Activated CD4-positive, alpha-beta T cell treated with anti-CD3 and anti-CD28 coated beads for 36 hours (primary cell): ENCODE measurements at places on chromosomes 6 and 20. TPM values are rescaled to one million over a fixed set of nuclear protein-coding genes. Genes with fewer than 3 reads are reported as not detected.

DNA sequence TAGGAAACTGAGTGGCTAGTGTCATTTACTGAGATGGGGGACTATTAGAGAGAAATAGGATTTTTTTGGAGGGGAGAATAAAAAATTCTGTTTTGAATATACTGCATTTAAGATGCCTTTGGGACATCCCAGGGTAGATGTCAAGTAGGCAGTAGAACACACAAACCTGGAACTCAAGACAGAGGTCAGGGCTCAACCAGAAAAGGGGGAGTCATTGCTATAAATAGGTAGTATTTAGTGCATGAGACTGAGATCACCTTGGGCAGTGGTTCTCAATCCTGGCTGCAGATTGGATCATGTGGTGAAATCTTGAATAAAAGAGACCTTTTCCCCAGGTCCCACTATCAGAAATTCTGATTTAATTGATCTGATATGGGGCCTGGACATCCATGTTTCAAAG is 110.5 kb upstream of the SUPT3H start:
- peaks cover 54% of the 10 kb centered on the region for H3K4me1 ChIP-seq
- H3K36me3 ChIP-seq, result peaks cover 23% of the 10 kb centered on the region
- DNase-seq, result no peak
- no peak overlapping the region for H3K27ac ChIP-seq

- no peak overlapping the region for H3K27ac ChIP-seq
- H3K4me1 ChIP-seq, result no peaks in the 10 kb centered on the region
- no peak overlapping the region for H3K4me3 ChIP-seq
- DNase-seq, result no peak
- no peaks in the 10 kb centered on the region for H3K27me3 ChIP-seq
Observed at GRCh38 chr6:74755196-74755595, 450.7 kb downstream of the COL12A1 start.

SLC32A1 gene
- total RNA-seq, result not detected

- no peaks in the 10 kb centered on the region for H3K36me3 ChIP-seq
- no peak overlapping the region for H3K27ac ChIP-seq
- peaks cover 33% of the 10 kb centered on the region for H3K27me3 ChIP-seq
- H3K4me1 ChIP-seq, result peaks cover 3% of the 10 kb centered on the region
- peak; percentile 51 for DNase-seq
- peak overlapping the region; percentile 55 for H3K4me3 ChIP-seq
Observed at GRCh38 chr20:19757487-19758132, 448 bp upstream of the RIN2 start.

- no peaks in the 10 kb centered on the region for H3K36me3 ChIP-seq
- peaks cover 10% of the 10 kb centered on the region for H3K4me1 ChIP-seq
- DNase-seq, result no peak
- H3K27ac ChIP-seq, result no peak overlapping the region
Observed at GRCh38 chr6:14306151-14306906, 188.8 kb downstream of the CD83 start.

HACE1 gene
- 15.7 TPM for total RNA-seq

GRCh38 chr20:38514185-38514584 is 41.5 kb downstream of the RALGAPB start:
- peaks cover 39% of the 10 kb centered on the region for H3K36me3 ChIP-seq
- H3K27ac ChIP-seq, result no peak overlapping the region
- no peak overlapping the region for H3K4me3 ChIP-seq
- no peaks in the 10 kb centered on the region for H3K27me3 ChIP-seq

DNA sequence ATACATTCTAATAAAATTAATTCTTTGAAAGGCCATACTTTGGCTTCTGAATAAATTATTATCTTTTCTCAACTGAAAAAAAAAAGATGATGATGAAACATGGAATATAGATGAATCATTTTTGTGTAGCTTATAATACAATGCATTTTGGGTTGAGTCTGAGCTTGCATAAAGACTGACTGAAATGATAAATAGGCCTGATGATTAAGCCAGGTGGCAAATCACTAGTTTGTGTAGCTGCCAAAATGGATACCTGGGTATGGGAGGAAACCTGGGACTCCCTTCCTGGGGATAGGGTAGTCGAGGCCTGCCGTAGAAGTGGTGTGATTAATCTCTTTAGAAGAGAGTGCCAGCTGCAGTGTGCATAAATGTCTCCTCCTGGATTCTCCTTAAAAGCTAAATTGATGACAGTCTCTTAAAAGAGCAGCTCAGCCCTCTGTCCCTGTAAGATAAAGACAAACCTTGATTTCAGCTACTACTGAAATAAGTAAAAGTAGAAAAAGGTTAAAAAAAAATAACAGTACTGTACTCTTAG is 275.1 kb downstream of the GRIK2 start:
- no peak for DNase-seq
- no peaks in the 10 kb centered on the region for H3K27me3 ChIP-seq
- no peak overlapping the region for H3K4me3 ChIP-seq
- no peaks in the 10 kb centered on the region for H3K36me3 ChIP-seq
- H3K4me1 ChIP-seq, result no peaks in the 10 kb centered on the region

- no peaks in the 10 kb centered on the region for H3K27me3 ChIP-seq
- H3K4me3 ChIP-seq, result no peak overlapping the region
- H3K36me3 ChIP-seq, result peaks cover 7% of the 10 kb centered on the region
Observed at GRCh38 chr6:111183702-111184517, 96.6 kb downstream of the SLC16A10 start.

GRCh38 chr6:4088704-4089103 is 9.8 kb upstream of the FAM217A start:
- no peaks in the 10 kb centered on the region for H3K4me1 ChIP-seq
- H3K36me3 ChIP-seq, result no peaks in the 10 kb centered on the region
- no peak overlapping the region for H3K27ac ChIP-seq
- no peak for DNase-seq
- no peaks in the 10 kb centered on the region for H3K27me3 ChIP-seq

CD40 gene
- 5.1 TPM for total RNA-seq

GRCh38 chr6:144344646-144345045 is 59.5 kb downstream of the UTRN start:
- peaks cover 11% of the 10 kb centered on the region for H3K36me3 ChIP-seq
- peak; percentile 66 for DNase-seq
- no peaks in the 10 kb centered on the region for H3K27me3 ChIP-seq
- peaks cover 73% of the 10 kb centered on the region for H3K4me1 ChIP-seq

LST1 gene
- 9.1 TPM for total RNA-seq

DNA sequence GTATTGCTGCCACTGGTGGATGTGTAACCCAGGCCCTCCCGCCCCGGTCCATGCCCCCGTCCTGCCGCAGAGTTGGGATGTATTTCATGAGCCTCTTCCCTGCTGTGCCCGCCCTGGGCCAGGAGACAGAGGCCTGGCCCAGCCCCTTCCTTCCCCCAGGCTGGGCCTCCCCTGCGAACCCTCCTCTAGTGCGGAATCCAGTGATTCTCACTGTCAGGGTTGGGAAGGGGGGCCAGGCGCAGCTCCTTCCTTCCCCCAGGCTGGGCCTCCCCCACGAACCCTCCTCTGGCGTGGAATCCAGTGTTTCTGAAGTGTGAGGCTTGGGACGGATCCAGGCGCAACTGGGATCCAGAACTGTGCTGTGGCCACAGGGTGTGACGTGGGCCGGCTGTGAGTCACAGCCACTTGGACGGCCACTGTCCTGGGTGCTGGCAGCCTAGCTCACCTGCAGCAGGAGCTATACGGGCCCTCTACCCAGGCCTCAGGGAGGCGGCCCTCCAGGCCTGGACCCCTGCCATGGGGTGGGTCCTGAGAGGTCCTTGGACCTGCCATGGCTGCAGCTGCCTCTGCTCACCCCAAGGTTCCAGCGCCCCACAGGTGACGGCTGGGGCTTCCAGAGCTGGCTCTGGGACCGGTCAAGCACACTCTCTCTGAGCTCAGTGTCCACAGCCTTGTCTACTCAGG is 28.3 kb downstream of the COL20A1 start:
- H3K4me1 ChIP-seq, result no peaks in the 10 kb centered on the region
- peaks cover 6% of the 10 kb centered on the region for H3K27me3 ChIP-seq
- no peak for DNase-seq
- no peak overlapping the region for H3K4me3 ChIP-seq
- no peaks in the 10 kb centered on the region for H3K36me3 ChIP-seq

- DNase-seq, result no peak
- no peaks in the 10 kb centered on the region for H3K27me3 ChIP-seq
- no peak overlapping the region for H3K4me3 ChIP-seq
- H3K27ac ChIP-seq, result no peak overlapping the region
- no peaks in the 10 kb centered on the region for H3K4me1 ChIP-seq
- no peaks in the 10 kb centered on the region for H3K36me3 ChIP-seq
Observed at GRCh38 chr6:147941143-147941542, 401.5 kb upstream of the SASH1 start.

GRCh38 chr6:127456465-127456864 is 2.7 kb downstream of the KIAA0408 start:
- H3K4me3 ChIP-seq, result no peak overlapping the region
- peaks cover 5% of the 10 kb centered on the region for H3K27me3 ChIP-seq
- no peaks in the 10 kb centered on the region for H3K36me3 ChIP-seq

GRCh38 chr20:17834804-17835203 is 133.8 kb downstream of the SNX5 start:
- no peaks in the 10 kb centered on the region for H3K4me1 ChIP-seq
- no peak overlapping the region for H3K27ac ChIP-seq
- H3K36me3 ChIP-seq, result no peaks in the 10 kb centered on the region

DNA sequence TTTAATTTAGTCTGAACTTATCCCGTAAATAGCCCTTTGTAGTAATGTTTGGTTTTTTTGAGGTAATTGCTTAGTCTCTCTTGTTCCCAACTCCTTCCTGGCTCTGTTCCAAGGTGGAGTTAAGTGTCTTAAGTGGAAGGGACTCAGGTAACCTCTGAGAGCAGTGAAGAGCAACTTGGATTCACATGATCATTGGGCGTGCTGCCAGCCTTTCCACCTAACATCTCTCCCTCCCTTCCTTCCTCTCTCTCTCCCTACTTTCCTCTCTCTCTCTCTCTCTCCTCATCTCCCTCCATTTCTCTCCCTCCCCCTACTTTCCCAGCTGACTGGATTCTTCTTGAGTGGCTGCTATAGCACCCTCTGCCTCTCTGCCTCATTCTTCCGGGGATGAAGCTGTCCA is 232.9 kb upstream of the SASH1 start:
- no peak overlapping the region for H3K27ac ChIP-seq
- DNase-seq, result no peak
- no peak overlapping the region for H3K4me3 ChIP-seq
- H3K27me3 ChIP-seq, result peaks cover 15% of the 10 kb centered on the region

SFTA2 gene
- total RNA-seq, result not detected

BANF2 gene
- not detected for total RNA-seq

DNA sequence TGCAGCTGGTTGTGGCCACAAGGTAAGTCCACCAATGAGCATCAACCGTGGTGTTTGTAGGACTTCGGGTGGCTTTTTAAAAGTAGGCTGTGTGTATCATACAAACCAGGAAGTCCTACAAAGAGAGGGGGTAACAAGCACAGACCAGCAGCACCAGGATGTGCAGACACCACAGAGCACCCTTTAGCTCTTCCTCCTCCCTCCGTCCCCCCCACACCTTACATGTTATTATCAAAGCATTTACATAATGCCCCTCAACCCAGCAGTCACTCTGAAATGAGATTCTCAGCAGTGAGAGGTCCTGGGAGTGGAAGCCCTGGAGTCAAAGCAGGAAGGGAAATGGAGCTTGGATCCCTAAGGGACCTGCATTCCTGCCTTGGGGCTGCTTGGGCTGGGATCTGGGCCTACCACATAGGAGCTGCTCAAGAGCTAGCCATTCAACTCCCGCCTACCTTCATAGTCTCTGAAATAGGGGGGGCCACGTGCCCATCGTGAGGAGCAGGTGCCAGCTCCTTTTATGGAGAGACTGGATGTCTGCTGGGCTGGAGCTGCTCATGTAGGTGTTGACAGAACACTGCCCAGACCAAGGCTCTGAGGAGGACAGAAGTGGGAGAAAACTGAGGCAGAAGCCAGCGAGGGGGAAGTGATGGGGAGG is 90.6 kb downstream of the PSMB1 start:
- peaks cover 5% of the 10 kb centered on the region for H3K4me1 ChIP-seq
- no peak overlapping the region for H3K4me3 ChIP-seq
- H3K27me3 ChIP-seq, result peaks cover 8% of the 10 kb centered on the region
- H3K36me3 ChIP-seq, result no peaks in the 10 kb centered on the region
- H3K27ac ChIP-seq, result no peak overlapping the region

- H3K27me3 ChIP-seq, result peaks cover 4% of the 10 kb centered on the region
- H3K4me1 ChIP-seq, result peaks cover 5% of the 10 kb centered on the region
- no peaks in the 10 kb centered on the region for H3K36me3 ChIP-seq
- DNase-seq, result peak; percentile 48
- no peak overlapping the region for H3K27ac ChIP-seq
- no peak overlapping the region for H3K4me3 ChIP-seq
Observed at GRCh38 chr6:13177664-13178063, 150.7 kb downstream of the TBC1D7 start.

DNA sequence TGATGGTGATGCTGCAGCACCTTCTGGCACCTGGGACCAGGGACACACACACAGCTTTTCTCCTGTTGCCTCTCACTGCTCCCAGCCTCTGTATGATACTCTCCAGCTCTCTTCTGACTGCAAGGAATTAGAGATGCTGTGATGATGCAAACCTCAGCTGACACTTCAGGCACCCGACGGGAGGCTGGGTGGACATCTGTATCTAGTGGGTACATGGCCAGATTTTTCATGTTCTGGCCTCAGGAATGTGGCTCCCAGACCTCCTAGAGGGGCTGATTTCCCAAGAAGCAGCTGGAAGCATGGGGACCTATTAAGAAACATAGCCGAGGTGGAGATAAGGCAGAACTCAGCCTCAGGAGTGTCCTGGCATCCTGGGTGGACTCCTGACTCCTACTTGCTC is 6.8 kb upstream of the EPB41L1 start:
- H3K36me3 ChIP-seq, result no peaks in the 10 kb centered on the region
- H3K4me3 ChIP-seq, result no peak overlapping the region
- H3K4me1 ChIP-seq, result peaks cover 2% of the 10 kb centered on the region
- H3K27me3 ChIP-seq, result peaks cover 10% of the 10 kb centered on the region
- no peak for DNase-seq
